ENCODE measurements at places on chromosomes 6 and 20.
A peak's percentile ranks its signal among the peaks of the same experiment; 100 is the strongest.

GRCh38 chr6:147507162-147508041, 1.1 kb upstream of the SAMD5 start:
- DNase-seq, result no peak

DNA sequence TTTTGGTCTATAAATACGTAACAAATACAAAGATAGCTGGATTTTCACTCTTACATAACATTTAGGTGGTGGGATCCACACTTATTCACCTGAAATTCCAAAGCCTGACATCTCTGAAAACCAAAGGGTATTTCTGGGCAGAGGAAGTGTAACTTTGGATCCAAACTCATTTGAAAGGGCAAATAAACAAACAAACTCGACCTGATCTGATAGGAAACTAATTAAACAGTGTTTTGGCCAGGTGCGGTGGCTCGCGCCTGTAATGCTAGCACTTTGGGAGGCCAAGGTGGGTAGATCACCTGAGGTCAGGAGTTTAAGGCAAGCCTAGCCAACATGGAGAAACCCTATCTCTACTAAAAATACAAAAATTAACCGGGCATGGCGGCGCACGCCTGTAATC, 128.9 kb downstream of the ZMYND8 start:
- DNase-seq, result no peak

- no peak for DNase-seq
Observed at GRCh38 chr6:15524861-15525401, 137.9 kb downstream of the DTNBP1 start.

GRCh38 chr6:77231438-77232305, 231.6 kb downstream of the HTR1B start:
- DNase-seq, result no peak

DNA sequence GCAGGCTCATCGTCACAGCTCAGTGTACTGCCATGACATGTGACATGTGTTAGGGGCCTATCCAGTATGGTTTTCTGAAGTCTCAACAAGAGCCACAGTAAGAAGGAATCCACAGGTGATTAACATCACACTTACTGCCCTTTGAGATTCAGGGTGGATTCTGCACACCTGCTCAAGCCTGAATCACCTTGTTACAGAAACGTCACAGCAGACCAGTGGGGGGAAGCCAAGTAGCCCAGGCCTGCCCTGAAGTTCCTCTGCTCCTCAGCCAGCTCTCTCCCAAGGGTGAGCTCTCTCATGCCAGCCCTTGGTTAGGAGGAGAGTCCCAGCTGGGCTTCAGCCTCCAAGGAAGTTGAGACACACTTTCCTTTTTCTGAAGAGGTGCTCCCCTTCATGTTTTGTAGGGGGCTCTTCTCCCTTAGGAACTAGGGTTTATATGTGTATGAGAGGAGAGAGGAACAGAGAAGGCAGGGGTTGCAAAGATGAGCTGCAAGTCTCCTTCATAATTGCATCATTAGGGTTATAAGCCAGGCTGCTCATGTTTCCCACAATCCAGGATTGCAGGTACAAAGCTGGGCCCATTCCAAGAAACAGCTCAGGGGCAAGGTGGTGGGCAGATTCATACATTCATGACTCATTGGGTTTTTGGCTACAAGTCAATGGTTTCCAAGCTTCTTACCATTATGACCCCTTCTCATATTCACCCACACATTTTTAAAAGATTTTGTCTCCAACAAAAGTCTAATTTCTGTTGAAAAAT, 11.6 kb downstream of the GSS start:
- DNase-seq, result no peak

DNA sequence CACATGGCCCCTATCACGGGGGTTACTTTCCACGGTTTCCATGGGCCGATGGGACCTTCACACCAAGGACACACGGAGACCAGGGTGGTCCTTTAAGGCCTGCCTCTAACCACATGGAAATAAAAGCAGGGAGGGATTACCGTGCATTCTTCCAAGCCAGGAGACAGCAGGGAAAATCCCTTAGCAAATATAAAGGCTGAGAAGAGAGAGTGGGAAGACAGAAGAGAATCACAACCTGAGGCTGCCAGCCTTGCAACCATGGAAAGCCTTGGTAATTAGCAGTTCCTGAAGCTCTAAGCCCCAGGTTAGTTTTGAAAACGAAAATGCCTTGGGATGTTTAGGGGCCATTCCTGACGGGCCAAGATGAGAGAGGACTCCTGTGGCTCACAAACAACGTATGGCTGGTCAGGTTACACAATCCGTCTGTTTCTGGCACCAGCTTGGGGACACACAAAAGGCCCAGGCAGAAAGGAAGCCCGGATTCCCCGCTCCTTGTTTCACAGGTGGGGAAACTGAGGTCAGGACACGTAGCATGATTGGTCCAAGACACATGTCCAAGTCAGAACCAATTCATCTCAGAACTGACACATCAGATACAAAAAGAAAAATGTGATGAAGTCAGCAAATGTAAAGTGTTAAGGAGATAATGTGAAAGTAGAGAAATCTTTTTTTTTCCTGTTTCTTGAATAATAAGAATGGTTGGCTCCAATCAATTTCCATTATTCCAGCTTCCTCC, 2.8 kb downstream of the PREX1 start:
- DNase-seq, result no peak

DNA sequence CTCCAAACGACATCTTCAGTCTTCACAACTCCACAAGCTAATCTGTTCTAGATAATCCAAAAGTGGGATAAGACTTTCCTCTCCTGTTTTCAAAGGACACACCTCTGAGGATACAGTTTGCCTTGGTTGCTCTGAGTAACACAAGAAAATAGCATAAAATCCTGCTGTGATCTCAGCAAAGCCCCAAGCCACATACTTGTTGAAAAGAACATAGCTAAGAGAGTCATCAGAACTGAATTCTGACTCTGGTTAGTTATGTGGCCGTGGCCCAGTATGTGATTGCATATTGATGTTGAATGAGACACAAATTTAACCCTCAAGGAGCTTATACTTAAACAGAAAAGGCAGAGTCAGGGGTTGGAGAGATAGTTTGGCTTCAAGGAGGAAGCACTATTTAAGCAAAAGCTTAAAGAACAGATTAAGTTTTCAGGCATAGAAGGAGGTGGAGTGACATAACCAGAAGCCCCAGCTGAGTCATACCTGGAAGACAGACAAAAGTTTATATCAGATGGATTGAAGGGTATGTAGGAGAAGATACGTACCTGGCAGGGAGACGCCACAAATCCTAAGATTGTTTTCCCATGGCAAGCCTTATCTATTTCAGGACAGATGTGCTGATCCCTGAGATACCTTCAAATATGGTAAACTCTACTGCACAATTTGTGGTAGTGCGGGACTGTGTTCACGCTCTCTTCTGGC, 41.2 kb downstream of the OPN5 start:
- DNase-seq, result no peak

GRCh38 chr20:32558526-32558925, 26.6 kb downstream of the NOL4L start:
- no peak for DNase-seq

- DNase-seq, result no peak
Observed at GRCh38 chr20:8740265-8740664, 328.6 kb upstream of the PLCB4 start.

DNA sequence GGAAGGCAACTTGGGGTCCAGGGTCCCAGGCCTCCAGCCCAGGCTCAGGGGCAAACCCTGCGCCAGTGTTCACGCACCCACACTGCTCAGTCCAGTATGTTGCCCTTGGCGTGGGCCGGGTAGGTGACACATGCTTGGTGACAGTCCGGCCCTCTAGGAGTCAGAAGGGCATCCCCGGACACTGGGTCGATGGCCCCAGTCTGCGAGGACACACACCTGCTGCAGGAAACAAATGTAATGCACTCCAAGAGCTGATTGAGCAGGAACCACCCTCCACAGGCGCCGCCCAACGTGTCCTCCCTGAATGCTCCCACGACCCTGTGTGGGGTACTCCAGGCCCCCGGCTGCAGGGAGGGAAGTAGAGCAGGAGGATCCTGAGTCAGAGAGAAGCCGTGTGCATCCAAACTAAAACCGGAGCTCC, 160.7 kb downstream of the DLL1 start:
- DNase-seq, result no peak

DNA sequence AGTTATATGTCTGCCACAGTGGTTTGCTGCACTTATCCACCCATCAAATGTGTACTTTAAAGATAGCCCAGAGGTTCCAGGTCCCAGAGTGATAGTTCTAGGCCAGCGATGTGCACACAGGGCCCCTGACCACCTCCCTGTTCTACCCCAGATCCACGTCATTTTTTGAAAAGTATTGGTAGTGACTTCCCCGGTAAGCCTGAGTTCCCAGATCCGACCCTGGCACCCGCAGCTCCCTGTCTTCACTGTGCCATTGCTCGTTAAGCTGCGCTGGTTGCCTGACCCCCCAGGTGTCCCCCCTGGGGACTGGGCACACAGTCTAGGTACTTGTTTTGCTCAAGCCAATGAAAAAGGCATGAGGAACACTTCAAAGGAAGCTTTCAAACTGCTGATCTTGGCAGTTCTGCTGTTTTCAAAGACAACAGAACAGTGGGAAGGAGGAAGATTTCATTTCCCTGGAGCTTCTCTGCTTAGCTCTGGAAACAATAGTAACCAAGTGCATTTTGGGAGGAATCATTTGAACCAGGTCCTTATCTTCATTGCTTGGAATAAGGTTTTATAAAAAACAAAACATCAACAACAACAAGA, 116.3 kb upstream of the TAB2 start:
- DNase-seq, result no peak

GRCh38 chr6:71294121-71294523, 5.5 kb downstream of the OGFRL1 start:
- DNase-seq, result peak; percentile 96

GRCh38 chr20:53253668-53254067, 281.5 kb downstream of the TSHZ2 start:
- DNase-seq, result no peak

DNA sequence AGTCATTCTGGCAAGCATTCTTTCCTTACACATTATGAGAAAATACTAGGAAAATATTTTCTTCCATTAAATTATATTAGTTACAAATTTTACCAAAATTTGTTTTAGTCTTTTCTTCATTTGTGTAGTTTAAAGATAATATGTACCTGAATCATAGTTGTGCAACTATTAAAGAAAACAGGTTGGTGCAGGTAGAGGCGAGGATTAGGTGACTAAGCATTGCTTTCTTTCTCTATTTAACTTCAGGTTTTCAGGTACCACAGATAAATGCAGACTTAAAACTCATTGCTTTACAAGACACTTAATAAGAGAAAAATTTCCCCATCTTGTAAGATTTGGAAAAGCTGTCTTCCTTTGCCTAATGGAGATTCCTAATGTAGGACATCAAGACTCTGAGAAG, 1175.5 kb upstream of the ADGRB3 start:
- no peak for DNase-seq

DNA sequence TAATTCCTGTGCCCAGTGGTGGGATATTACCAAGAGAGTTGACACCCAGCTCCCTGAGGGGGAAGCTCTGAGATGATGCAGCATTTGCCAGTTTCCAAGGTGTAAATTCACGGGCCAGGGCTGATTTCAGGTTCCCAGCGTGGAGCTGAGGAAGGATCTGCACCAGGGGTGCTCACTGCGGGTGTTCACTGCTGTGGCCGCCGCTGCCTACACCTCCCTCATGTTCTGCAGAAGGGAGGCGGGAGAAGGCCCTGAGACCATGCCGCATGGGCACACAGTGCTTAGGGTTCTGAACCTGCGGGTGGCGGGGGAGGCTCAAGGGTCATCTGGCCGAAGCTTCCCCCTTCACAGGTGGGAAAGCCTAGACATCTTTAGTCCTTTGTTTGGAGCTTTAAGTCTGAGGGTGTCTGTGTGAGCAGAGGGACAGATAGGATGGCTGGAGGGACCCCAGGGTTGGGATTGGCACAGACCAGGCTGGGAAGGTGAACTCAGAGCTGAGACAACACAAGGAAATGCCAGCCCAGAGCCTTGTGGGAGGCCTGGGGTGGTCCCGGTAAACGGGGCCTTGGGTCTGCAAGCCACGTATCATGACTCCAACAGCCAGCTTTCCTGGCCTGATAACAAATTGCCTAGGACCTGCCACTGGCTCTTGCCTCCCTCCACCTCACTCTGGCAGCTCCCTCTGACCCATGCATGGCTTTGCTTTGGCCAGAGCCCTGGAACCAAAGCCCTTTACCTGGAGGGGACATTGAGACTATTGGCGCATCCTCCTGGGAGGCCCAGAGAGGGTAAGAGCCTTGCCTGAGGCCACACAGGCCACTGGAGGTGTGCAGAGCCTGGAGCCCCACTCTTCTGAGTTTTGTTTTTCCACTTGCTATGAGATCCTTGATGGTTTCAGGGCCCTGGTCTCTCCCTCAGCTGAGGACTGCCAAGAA, 40.4 kb downstream of the SYNJ2 start:
- DNase-seq, result no peak

GRCh38 chr20:36279362-36279761, 26.8 kb upstream of the DLGAP4 start:
- no peak for DNase-seq

- no peak for DNase-seq
Observed at GRCh38 chr6:36209606-36210005, 13.1 kb downstream of the BRPF3 start.

DNA sequence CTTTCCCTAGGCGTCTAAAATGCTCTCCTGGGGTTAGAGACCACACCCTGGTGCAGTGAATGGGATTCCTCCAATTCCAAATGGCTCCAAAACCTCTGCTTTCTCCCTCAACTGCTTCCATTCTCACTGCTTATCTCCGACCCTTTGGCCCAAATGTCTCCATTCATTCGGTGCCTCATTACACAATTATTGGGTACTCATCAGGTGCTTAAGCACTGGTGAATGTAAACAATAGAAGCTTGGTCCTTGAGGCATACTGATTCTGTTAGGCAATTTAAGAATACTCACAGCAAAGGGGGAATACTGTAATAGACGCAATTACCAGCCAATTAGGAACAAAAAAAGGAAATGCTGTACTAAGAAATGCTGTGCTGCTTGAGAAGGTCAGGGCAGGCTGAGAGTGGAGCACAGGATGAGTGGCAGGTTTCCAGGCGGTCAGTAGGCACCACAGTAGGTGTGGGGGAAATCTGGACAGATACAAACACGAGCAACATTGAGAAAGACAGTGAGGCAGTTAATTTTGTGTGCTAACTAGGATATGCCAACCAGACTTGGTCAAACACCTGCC, 23.0 kb downstream of the GMDS start:
- no peak for DNase-seq

DNA sequence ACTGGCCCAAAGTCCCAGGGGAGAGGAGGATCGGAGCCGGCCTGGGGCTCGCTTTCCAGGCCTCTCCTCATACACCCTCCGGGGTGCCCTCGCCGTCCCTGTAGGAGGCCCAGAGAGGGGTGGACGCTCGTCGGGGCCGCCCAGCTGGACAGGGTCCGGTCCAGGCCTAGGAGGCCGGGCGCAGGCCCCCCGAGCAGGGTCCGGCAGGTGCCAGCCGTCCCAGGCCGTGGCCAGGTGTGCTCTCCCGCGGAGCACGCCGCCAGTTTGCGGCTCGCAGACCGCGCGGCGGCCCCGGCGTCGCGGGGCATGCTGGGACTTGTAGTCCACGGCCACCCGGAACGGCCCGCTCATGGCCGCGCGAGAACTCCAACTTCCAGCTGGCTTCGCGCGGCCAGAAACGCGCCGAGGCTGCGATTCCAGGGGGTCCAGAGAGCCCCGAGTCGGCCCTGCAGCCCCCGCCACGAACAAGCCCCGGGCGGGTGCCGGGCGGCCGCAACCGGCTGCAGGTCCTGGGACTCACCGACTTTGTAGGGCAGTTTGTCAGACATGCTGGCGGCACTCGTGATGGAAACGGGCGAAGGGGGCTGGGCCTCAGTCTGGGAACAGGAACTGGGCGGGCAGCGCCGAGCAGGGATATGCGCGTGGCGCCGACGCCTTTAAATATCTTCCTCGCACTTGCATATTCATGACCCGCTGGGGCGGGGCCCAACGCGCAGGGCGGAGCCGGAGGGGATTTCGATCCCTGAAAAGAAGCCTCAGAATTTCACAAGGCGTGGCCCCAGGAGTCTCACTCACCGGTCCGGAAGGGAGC, at the start of gene AHCY:
Gene AHCY, minus strand, starts transcription at position 633 of the 811 bp plus-strand sequence. Its CDS starts 85 bp downstream, at position 548.
- DNase-seq, result peak; percentile 96

- DNase-seq, result no peak
Observed at GRCh38 chr6:156985309-156985708, 208.1 kb downstream of the ARID1B start.

Measured in cerebellar cortex (tissue), 1 donor.